ENCODE measurements at places on chromosomes 5 and 9. TPM values are rescaled to one million over a fixed set of nuclear protein-coding genes. Genes with fewer than 3 reads are reported as not detected.

NEK6 gene
- 41.0 TPM for total RNA-seq

CNTFR gene
- total RNA-seq: 1.1 TPM

LRRC19 gene
- not detected for total RNA-seq

TUSC1 gene
- total RNA-seq: 11.5 TPM

PAXX gene
- total RNA-seq: 33.0 TPM

ZNF782 gene
- total RNA-seq: 3.5 TPM

ACSL6 gene
- total RNA-seq: not detected

FOXD4L3 gene
- total RNA-seq: not detected

GFRA3 gene
- not detected for total RNA-seq

CDC25C gene
- 11.1 TPM for total RNA-seq
